ENCODE measurements at places on chromosomes 16 and 17. TPM values are rescaled to one million over a fixed set of nuclear protein-coding genes. Genes with fewer than 3 reads are reported as not detected.

DNA sequence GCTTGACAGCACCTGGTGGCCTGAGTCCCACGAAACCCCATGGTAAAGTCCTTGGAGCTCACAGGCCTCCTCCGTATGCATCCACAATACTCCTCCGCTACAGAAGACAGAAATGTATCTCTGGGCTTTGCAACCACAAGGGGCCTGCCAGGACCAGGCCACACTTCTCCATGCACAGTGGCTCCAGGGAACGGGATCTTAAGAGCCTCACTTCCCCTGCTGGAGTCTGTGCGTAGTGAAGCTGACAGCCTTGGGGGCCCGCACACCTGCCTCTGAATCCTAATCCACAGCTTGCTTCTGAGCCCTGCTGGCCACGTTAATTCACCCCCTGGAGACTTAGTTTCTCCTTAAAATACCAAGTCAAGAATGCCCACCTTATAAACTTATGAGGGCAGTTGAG lies 125.7 kb downstream of the COPRS start:
- DNase-seq = no peak
- no peak overlapping the region for H3K4me3 ChIP-seq
- H3K4me1 ChIP-seq = peaks cover 17% of the 10 kb centered on the region
- no peak overlapping the region for H3K27ac ChIP-seq

- peak; percentile 50 for DNase-seq
- H3K4me1 ChIP-seq = peaks cover 6% of the 10 kb centered on the region
- no peaks in the 10 kb centered on the region for H3K27me3 ChIP-seq
- no peak overlapping the region for H3K4me3 ChIP-seq
These were observed 26.4 kb downstream of the CFAP20 start for GRCh38 chr16:58102665-58103392.

The HOXB6 gene
- not detected for total RNA-seq

GRCh38 chr17:62950067-62950466 lies 16.0 kb upstream of the TANC2 start:
- no peak overlapping the region for H3K4me3 ChIP-seq
- peak overlapping the region; percentile 12 for H3K27ac ChIP-seq
- no peaks in the 10 kb centered on the region for H3K36me3 ChIP-seq

- H3K27me3 ChIP-seq = no peaks in the 10 kb centered on the region
- H3K27ac ChIP-seq = no peak overlapping the region
- peaks cover 9% of the 10 kb centered on the region for H3K4me1 ChIP-seq
- no peak overlapping the region for H3K4me3 ChIP-seq
- H3K36me3 ChIP-seq = peaks cover 10% of the 10 kb centered on the region
These were observed 144.0 kb upstream of the CHMP6 start for GRCh38 chr17:80847496-80848230.

The KIFC3 gene
- total RNA-seq = 74.4 TPM

DNA sequence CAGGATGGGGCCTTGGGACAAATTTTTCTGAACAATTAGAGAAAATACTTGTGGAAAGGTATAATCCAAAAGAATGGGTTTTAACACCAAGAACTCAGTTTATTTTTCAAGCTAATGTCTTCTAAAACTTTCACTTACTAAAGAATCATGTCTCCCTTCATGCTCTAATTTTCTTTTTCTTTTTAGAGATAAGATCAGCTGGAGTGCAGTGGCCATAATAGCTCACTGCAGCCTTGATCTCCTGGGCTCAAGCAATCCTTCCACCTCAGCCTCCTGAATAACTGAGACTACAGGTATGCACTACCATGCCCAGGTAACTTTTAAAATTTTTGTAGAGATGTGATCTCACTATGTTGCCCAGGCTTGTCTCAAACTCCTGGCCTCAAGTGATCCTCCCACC lies 5.5 kb downstream of the OR4D1 start:
- no peak for DNase-seq
- peaks cover 7% of the 10 kb centered on the region for H3K4me1 ChIP-seq
- H3K27me3 ChIP-seq = peaks cover 71% of the 10 kb centered on the region
- H3K36me3 ChIP-seq = no peaks in the 10 kb centered on the region

DNA sequence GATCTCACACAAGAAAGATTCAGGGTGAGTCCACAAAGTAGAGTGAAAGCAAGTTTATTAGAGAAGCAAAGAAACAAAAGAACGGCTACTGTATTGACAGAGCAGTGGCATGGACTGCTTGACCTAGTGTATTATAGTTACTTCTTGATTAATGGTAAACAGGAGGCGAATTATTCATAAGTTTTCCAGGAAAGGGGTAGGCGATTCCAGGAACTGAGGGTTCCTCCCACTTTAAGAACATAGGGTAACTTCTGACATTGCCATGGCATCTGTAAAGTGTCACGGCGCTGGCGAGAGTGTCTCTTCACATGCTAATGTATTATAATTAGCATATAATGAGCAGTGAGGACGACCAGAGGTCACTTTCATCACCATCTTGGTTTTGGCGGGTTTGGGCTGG lies 93.2 kb downstream of the CACNG3 start:
- no peak overlapping the region for H3K4me3 ChIP-seq
- H3K27ac ChIP-seq = no peak overlapping the region
- H3K27me3 ChIP-seq = no peaks in the 10 kb centered on the region
- no peaks in the 10 kb centered on the region for H3K4me1 ChIP-seq
- H3K36me3 ChIP-seq = no peaks in the 10 kb centered on the region

- H3K4me3 ChIP-seq = no peak overlapping the region
- no peaks in the 10 kb centered on the region for H3K36me3 ChIP-seq
- H3K27me3 ChIP-seq = no peaks in the 10 kb centered on the region
- DNase-seq = no peak
- no peak overlapping the region for H3K27ac ChIP-seq
These were observed 28.7 kb downstream of the GSE1 start for GRCh38 chr16:85641776-85642176.

DNA sequence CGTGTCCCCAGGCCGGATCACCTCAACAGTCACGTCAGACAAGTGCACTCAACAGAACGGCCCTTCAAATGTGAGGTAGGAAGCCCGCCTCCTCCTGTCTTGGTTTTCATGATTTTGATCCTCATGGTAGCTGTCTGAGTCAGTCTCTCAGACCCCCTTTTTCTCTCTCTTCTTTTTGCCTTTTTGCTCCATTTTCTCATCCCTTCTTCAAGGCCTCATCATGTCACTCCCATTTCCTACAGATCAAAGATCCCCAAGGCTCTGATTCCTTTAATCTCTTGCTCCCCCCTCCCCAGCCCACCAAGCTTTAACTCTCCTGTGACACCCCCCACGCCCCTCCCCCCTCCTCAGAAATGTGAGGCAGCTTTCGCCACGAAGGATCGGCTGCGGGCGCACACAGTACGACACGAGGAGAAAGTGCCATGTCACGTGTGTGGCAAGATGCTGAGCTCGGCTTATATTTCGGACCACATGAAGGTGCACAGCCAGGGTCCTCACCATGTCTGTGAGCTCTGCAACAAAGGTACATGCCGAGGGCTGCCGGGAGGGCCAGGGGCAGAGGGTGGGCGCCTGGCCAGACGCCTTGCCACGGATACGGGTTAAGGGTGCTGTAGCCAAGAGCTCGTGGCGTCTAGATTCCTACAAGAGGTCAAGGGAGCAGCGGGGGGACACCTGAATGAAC lies 2.0 kb downstream of the MAZ start:
- H3K4me3 ChIP-seq = peak overlapping the region; percentile 83
- peaks cover 57% of the 10 kb centered on the region for H3K4me1 ChIP-seq
- no peaks in the 10 kb centered on the region for H3K27me3 ChIP-seq
- H3K27ac ChIP-seq = peak overlapping the region; percentile 96
- no peak for DNase-seq

DNA sequence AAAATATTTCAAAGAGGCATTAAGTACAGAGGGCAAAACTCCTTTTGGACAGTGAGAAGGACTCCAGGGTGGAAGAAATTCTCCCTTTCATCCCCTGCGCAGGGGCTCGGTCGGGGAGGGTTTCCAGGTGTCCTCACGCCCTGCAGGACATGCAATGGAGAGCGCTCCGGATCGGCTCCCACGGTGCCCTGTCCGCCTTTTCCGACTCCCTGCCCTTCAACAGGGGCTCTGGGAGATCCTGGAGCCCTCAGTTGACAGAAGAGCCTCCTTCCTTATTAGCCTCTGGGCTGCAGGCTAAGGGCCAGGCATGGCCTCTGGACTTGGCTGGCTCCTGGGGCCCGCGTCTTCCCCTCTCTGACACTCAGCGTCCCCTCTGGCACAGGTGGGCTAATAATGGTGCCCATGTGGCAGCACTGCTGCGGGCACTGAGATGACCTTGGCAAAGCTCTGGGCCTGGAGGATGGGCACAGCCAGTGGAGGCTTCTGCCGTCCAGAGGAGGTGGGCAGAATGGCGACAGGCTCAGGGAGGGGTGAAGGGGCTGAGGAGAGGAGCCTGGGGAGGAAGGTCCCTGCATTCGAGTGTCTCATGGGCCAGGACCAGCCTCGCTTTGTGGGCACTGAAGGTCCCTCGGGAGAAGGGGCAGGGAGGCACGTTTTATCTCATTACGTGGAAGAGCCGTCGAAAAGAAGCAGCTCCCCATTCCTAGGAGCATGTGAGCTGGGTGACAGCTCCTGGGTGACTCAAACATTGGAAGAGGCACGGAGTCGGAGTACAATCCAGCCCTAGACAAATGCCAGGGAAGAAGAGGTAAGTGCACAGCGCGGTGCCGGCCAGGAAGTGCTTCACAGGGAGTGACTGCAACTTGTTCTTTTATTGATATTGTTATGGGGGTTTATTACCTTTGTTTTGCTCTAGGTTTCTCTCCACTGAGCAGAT lies 161.7 kb downstream of the IRF8 start:
- no peak overlapping the region for H3K4me3 ChIP-seq
- DNase-seq = peak; percentile 77
- H3K4me1 ChIP-seq = no peaks in the 10 kb centered on the region
- no peaks in the 10 kb centered on the region for H3K36me3 ChIP-seq

GRCh38 chr16:30112197-30113030 lies 923 bp downstream of the GDPD3 start:
- DNase-seq = no peak
- H3K27ac ChIP-seq = no peak overlapping the region
- no peak overlapping the region for H3K4me3 ChIP-seq
- H3K36me3 ChIP-seq = peaks cover 10% of the 10 kb centered on the region

The RGS11 gene
- 20.3 TPM for total RNA-seq

DNA sequence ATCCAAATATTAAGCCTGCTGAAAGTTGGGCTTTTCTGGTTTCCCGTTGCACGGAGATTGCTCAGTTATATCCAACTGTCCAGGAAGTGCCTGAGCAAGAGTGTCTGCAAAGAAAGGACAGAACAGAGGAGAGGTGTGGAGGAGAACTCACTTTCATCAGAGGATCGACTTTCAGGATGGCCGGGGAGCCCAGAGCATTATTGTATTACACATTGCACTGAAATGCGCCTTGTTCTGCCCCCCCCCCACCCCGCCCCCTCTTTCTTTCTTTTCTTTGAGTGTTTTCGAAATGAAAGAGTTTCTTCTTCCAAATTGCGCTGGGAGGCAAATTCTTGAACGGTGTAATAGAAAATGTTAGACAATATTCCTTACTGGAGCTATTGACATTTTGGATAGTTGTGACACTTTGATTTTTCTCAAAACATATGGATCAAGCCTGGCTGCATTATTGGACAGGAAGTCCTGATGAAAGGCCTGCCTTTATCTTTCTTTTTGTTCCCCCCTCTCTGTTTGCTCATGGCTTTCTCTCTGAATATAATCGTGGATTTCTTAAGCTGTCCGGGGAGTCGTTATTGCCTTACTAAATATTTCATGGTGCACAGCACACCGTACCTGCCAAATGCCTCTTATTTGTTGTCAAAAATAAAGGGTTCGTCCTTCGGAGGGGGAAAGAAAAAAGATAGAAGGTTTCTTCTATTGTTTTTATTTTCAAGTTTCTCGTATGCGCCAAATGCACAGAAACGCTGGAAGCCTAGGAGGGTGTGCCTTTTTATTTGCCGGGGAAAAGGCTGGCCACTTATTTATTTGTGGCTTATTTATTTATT lies 110.8 kb downstream of the IRX3 start:
- no peaks in the 10 kb centered on the region for H3K36me3 ChIP-seq
- no peak for DNase-seq
- H3K27ac ChIP-seq = no peak overlapping the region
- H3K27me3 ChIP-seq = peaks cover 30% of the 10 kb centered on the region

The NPW gene
- total RNA-seq = 2.5 TPM

The KRT16 gene
- 5.9 TPM for total RNA-seq

The CCL14 gene
- not detected for total RNA-seq

DNA sequence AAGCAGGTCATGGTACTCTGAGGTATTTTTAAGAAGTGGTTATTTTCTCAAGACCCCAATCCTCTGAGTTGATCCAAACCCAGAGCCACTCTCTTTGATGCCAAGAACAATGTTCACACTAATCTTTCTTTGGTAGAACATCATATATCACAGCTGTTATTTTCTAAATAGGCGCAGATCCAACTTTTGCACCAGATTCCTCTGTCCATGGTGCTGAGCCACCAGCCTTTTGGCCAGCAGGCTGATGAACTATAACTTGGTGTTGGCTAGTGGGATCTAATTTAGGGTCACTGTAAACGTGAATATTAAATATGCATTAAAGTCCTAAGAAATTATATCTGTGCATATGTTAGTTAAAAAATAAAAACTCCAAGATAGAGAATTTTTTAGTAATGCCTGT lies 7.0 kb upstream of the ZKSCAN2 start:
- no peak overlapping the region for H3K4me3 ChIP-seq
- H3K27ac ChIP-seq = no peak overlapping the region
- peaks cover 8% of the 10 kb centered on the region for H3K4me1 ChIP-seq
- no peaks in the 10 kb centered on the region for H3K27me3 ChIP-seq
- no peak for DNase-seq
